ENCODE measurements at places on chromosomes 7 and 10.

- no peak for DNase-seq
Observed at GRCh38 chr7:44629829-44630522, 23.5 kb downstream of the OGDH start.

GRCh38 chr10:21670391-21670790 is 136.4 kb downstream of the MLLT10 start:
- DNase-seq: no peak

DNA sequence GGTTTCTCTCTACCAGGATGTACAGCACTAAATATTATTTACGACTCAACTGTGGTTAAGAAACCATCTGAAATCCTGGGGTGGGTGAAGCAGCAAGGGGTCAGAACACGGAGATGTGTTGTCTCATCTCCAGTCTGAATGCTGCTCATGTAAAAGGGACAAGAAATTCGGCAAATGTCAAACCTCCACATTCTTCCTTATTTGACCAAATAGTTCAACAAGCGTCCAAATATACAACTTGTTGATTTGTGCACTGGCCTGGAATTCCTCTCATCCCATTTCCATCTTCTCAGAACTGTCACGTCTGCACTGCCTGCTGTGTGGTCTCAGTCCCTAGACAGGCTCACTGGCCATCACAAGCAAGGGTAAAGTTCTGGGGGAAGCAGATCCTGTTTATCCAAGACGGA is 520.0 kb downstream of the PARD3 start:
- no peak for DNase-seq

DNA sequence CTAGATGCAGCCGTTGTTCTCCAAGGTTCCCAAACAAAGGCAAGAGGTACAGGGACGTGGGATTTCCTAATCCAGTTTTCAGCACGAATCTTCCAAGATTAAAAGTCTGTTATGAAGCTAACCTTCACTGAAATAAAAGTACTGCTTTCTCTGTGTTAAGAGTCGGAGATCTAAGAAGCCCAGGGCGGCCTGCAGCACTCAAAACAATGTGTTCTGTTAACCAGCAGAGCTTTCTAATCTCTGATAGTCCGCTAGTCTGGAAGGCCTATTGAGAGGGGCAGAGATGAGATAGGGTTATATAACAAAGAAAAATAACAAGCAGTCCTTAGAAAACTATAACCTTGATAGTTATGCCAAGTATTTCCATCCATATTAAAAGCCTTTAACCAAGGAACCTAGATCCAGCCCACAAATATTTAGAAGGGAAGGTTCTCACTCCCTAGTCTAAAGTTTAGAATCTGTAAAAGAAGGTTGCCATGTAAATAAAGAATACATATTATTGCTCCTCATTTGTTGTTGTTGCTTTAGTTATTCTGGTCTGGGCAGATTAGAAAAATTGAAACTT is 106.3 kb upstream of the SVIL start:
- DNase-seq: no peak

- no peak for DNase-seq
Observed at GRCh38 chr7:7709291-7709690, 9.1 kb downstream of the RPA3 start.

- no peak for DNase-seq
Observed at GRCh38 chr7:80330434-80330833, 181.4 kb downstream of the GNAT3 start.

- DNase-seq: no peak
Observed at GRCh38 chr7:23315366-23315765, 16.2 kb downstream of the MALSU1 start.

DNA sequence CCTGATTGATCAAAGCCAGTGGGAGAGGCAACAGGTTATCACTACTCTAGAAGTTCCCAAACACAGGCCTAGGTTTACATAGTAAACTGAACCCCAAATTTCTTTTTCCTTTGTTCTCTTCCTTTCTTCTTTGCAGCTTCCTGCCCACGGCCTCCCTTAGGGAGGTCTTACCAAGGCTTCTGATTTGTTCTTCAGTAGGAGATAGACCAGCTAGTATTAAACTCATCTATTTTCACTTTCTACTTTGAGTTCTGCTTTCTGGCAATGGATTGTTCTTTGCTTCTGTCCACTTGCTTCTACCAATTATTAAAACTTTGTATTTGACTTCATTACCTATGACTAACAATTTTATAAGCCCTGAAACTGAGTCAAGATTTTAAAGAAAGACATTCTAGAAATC is 251.2 kb upstream of the FZD1 start:
- DNase-seq: no peak

DNA sequence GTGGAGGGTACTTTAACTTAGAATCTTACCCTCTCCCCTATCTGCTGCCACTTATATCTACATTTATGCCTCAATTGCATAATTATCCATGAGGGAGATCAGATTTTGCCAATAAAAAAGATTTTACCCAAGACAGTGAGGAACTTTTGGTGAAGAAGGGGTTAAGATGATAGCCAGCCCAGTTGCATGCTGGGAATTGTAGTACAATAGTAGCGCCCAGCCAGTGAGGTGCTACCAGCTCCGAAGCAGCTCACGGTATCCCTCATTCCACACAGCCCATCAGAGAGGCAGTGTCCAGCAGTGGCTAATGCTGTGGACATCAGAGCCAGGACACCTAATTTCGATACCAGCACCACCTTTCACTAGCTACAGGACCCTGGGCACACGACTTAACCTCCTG is 5.9 kb upstream of the LGI1 start:
- DNase-seq: no peak

DNA sequence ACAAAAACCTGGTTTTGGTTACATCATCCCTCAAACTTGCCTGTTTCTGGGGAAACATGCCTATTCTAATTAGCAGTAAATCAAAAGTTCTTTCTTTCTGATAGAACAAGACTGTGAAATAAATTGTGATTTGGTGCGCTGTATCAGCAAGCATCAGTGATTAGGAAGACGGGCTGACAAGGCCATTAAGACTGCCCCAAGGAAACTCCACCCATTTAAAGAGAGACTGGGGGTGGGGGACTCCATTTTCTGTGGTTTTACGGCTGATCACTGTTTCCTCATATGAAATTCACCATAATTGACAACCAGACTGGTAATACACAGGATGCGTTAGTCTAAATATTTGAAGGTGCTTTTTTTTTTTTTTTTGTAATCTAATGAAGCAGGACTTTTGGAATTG is 68.7 kb downstream of the MBL2 start:
- DNase-seq: no peak

- no peak for DNase-seq
Observed at GRCh38 chr7:105580022-105580740, 1.1 kb downstream of the EFCAB10 start.

GRCh38 chr7:158317238-158318205 is 270.1 kb downstream of the PTPRN2 start:
- DNase-seq: no peak

DNA sequence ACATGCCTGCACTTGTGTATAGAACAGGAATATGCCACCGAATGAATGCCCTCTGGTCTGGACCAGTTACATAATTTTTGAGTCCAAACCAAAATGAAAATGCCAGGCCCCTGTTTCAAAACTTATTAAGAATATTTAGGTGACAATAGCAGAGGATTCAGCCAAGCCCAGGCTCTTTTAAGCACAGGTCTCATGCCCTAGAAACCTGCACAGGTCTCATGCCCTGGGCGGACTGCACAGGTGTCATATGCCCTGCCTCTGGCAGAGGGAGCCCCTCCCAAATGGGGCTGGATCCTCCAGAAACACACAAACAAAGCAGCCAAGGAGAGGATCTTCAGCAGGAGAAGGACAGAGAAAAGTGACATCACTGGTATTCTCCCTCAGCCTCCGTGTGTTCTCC is 605.4 kb upstream of the NRP1 start:
- DNase-seq: no peak

GRCh38 chr7:45163692-45164052 is 6.1 kb downstream of the RAMP3 start:
- no peak for DNase-seq

Measured in GM12892 (cell line).